NCI-H69 (cell line): ENCODE measurements at places on chromosomes 6 and 20.

DNA sequence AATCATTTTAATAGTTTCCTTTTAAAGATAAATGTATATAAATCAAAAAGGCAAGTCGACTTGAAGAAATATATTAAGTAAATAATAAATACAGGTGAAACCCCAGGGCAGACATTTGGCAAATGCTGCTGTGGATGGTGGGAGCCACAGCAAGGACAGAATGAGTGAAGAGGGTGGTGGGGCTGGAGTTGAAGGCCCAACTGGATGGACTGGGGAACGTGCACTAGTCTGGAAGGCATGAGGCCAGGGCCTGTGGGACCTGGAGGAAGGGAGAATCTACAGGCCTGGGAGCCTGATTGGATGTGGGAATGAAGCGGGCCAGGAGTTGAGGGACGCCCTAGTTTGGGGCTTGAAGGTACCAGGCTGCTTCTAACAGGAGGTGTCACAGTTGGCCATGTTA, 30.6 kb upstream of the BLCAP start:
- no peak for DNase-seq

GRCh38 chr6:104728448-104728847, 131.3 kb downstream of the HACE1 start:
- no peak for DNase-seq

- no peak for DNase-seq
These were observed 86.8 kb downstream of the CDC40 start for GRCh38 chr6:110266996-110267395.

- DNase-seq: no peak
These were observed 32.8 kb upstream of the ZNF133 start for GRCh38 chr20:18255526-18255925.

GRCh38 chr6:118895261-118895560, 1.3 kb downstream of the ASF1A start:
- no peak for DNase-seq
